LoVo (cell line): ENCODE measurements at places on chromosomes 11 and 22.

DNA sequence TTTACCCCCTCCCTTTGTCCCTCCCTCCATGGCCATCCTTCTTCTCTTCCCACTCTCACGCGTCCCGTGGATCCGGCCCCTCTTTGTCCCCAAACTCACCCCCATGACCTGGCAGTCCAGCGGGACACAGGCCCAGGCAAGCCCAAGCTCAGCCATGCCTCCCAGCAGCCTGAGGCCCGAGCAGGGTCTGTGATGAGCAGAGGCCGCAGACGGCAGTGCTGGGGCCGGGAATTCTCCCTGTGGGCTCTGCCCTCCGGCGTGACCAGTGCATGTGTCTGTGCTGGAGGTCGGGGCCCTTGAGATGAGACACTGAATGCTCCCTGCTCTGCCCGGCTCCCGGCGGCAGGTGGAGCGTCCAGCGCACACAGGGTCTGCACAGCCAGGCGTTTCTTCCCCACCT, 237.9 kb downstream of the BRD1 start:
- DNase-seq: no peak

- DNase-seq: no peak
Observed at GRCh38 chr11:61533401-61533800, 24.9 kb downstream of the LRRC10B start.

- DNase-seq: no peak
Observed at GRCh38 chr22:20963201-20964052, 3.6 kb upstream of the AIFM3 start.

DNA sequence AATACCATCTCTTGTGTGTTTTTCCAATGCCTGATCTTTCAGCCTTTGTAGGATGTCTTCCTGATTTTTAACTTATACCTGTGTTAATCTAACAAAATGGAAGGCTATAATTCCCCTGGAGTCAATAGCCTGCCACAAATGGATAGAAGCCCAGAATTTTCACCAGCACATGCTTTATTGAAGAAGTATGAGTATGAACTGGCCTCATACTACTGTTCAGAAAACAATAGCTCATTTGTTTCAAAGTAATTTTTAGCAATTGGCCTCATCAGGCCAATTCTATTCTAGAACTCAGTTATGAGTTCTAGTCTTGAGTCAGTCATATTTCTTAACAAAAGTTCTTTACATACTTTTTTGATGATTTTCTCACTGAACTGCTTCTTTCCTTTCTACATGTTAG, 40.6 kb upstream of the SLC37A2 start:
- DNase-seq: no peak

- DNase-seq: no peak
Observed at GRCh38 chr11:11435635-11436034, 82.6 kb upstream of the CSNK2A3 start.

DNA sequence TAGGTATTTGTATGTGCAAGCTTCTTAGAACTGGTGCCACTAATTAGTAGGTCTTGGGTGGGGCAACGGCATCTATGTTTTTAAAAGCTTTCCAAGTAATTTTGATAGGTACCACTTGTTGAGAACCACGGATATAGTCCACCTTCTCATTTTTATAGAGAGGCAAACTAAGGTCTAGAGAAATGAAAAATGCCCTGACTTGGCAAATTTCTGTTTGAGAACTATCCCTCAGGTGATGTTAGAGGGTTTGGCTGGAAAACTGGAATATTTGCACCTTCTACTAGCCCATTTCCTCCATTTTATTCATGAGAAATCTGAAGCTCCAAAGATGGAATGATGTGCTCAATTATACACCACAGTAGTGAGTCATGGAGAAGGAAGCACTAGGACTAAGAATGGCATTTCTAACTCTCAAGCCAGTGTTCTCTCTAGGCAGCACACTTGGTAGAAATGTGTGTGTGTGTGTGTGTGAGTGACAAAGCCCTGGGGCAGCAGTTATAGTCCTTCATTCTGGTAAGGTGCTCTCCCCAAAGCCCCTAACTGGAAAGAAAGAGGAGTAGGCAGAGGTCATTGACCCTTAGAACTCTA, 1.8 kb upstream of the TMEM86A start:
- DNase-seq: no peak

GRCh38 chr11:106957030-106957482, 61.2 kb downstream of the GUCY1A2 start:
- DNase-seq: no peak

DNA sequence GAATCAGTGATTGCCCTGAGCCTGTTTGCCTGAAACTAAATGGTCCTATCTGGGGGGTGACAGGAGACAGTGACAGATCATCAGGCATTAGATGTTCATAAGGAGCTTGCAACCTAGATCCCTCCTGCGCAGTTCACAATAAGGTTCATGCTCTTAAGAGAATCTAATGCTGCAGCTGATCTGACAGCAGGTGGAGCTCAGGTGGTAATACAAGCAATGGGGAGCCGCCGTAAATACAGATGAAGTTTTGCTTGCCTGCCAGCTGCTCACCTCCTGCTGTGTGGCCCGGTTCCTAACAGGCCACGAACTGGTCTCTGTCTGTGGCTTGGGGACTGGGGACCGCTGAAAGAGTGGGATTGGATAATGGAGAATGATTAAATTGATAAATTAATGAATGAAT, 14.0 kb downstream of the NOX4 start:
- peak; percentile 8 for DNase-seq

DNA sequence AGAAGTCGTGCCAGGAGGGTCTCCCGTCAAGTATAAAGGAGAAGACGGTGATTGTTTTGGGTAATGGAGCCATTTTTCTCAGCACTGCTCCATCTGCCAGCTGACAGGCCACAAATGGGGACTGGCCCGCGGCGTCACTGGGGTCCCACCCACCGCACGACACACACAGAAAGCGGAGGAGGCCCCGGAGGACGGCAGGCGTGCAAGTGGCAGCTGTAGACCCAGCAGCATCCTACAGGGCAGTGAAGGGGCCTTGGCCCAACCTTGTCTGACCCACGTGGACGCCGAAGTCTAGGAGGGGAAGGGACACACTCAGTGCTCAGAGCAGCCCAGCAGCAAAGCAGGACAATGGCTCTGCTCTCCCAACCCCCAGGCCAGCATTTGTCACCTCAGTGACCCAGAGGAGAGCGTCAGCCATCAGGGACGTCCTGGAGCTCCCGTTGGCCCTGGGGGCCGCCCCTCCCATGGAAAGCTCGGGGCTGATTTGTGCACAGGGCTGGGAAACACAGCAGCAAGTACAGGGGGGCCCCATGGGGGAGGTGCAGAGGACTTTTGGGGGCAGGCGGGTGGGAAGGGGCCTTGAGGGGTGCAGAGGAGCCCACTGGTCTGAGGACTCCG, 644.4 kb downstream of the BRD1 start:
- no peak for DNase-seq
